Stimulated activated CD4-positive, alpha-beta T cell treated with anti-CD3 and anti-CD28 coated beads, Interleukin-1b, Interleukin-23, amount 100 ng/mL, for 1 hour (primary cell): ENCODE measurements at places on chromosomes 6 and 20.

DNA sequence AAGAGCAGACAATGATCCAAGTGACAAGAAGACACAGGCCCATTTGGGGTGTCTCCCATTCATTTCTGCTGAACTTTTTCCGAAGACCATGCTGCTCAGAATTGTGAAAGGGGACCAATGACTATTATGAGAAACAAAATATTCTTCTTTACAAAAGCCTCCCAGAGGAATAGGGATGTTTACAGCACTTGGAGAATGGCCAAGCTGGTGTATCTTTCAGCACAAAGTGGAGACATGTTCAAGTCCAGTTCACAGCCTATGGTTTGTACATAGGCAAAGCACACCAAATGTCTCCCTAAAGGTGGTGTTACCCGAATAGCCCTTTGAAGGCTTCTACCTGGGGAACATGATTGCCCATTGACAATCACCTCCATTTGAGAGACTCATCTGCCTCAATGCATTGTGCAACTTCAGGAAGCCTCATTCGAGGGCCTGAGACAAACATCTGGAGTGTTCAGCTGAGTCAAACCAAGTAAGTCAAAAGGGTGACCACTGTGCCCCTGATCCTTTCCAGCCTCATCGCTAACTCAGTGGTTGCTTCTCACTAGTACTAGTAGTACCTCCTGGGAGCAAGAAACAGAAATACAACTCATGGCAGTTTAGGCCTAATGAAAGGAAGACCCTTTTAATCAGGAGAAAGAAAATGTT, 451.0 kb upstream of the MARCKS start:
- no peak for DNase-seq

GRCh38 chr6:32972353-32973143, 4.2 kb downstream of the BRD2 start:
- DNase-seq, result no peak

DNA sequence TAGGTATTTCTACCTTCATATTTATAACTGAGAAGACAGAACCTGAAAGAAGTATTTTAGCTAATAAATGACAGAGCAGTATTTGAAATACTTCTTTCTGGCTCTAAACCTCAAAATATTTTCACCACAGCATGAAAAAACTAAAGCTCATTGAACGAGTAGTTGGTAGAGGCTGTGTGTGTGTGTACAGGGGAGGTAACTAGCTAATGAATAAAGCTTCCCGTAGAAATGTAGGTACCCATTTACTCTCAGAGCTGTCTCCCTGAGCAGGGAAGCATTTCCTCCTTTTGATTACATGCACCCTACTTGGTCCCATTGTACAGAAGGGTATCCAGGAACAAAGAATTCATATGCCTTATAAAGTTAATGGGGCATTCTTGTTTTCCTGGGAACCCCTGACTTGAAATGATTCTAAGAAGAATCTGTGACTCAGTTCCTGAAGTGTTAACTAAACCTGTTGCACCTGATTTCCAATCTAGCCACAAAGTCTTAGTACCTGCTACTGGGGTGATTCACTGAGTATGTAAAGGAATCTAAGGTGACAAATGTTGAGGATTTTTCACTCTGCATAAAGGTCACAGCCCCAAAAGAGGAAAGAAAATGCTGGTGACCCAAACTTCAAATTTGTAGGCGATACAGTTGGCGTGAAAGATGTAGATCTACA, 12.5 kb downstream of the CRYBG1 start:
- DNase-seq, result no peak

DNA sequence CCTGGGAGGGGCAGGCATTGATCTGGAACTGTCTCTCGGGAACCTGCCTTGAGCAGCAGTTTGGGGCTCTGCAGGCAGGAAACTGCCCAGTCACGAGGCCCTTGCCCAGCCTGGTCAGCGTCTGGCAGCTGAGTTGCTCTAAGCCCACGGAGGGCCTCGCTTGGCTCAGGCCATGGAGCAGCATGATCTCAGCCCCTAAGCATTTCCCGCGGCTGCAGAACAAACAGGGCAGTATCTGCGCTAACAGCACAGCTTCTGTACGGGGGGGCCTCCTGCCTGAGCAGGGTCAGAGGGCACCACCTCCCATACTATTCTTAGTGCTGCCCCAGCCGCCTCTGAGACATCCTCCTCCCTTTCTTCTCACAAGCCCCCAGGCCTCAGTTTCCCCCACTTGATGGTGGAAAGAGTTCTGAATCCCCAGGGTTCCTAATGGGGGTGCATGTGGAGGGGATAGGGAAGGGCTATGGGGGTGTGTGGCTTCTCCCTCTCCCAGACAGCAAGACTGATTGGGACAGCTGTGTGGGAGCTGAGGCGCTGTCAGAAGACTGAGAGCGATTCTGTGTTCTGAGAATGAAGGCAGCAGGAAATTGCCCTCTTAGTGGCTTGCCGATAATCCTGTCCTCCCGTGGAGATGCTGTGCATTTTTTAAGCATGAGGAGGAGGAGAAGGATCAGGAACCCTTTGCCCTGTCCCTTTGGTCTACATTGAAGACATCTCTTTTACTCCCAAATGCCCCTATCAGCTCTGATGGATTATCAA, 46.4 kb downstream of the MOCS1 start:
- DNase-seq, result no peak

GRCh38 chr20:10970109-10970508, 296.3 kb upstream of the JAG1 start:
- DNase-seq, result no peak

DNA sequence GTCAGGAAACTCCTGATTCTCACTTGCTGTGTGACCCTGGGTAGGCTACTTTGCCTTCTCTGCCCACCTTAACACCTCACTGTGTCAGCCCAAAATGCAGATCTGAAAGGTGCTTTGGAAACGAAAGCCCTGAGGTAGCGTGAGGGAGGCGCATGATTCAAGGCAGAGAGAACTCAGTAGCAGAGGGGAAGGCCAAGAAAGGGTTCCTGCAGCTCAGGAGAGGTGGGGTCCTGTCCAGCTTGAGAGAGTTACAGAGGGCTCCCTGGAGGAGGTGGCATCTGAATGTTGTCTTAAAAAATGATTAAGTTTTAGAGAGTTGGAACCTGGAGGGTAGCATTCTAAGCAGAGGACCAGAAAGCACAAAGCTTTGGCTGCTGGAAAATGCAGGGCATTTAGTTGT, 13.6 kb downstream of the TGM2 start:
- no peak for DNase-seq

GRCh38 chr6:95682476-95682875, 105.1 kb downstream of the MANEA start:
- DNase-seq, result no peak

DNA sequence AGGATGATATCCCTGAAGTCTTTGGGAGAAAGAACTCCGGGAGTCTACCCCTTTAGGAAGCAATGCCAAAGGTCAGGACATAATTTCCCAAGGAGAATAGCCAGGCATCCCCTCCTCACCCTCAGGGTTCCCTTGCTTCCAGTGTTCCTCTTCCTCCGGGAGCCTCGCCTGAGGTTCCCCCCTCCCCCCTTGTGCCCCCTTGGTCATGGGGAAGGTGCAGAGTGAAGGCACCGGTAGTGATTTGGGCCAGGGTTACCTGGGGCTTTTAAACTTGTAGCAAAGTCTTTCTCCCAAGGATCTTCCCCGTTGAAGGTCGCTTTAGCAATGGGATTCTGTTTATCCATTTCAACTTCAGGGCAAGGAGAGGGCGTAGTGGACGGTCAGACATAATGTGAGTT, 1.2 kb downstream of the ISM1 start:
- DNase-seq, result no peak

DNA sequence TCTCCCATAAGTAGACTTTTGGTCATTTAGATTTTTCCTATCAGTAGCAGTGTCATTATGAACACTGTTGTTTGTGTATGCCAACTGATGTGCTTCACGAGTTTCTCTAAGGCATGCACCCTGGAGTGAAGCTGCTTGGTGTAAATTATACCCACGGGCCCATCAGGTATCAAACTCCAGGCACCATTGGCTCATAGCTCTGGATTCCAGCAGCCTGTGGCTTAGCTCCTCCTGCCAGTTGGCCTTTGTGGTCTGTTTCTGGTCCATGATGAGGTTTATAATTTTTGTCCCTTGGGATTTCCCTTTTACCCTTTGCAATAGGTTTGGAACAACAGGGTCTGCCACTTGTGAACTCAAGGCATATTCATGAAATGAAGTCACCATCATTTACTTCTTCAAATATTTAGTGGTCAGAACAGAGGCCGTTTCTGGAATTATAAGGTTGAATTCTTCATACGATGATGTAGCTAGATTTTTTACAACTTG, 350.5 kb downstream of the PRL start:
- DNase-seq, result no peak

GRCh38 chr6:80502871-80503270, 396.4 kb downstream of the BCKDHB start:
- no peak for DNase-seq

GRCh38 chr6:141326426-141326825, 806.3 kb upstream of the GJE1 start:
- peak; percentile 7 for DNase-seq

- no peak for DNase-seq
Measured at GRCh38 chr20:62773845-62774714, 22.2 kb upstream of the MRGBP start.
